ENCODE measurements at places on chromosomes 11 and 22.

GRCh38 chr22:29224121-29224858 lies 18.6 kb downstream of the EMID1 start:
- DNase-seq, result no peak

- DNase-seq, result no peak
These were observed 192.7 kb downstream of the BUD13 start for GRCh38 chr11:116579857-116580727.

DNA sequence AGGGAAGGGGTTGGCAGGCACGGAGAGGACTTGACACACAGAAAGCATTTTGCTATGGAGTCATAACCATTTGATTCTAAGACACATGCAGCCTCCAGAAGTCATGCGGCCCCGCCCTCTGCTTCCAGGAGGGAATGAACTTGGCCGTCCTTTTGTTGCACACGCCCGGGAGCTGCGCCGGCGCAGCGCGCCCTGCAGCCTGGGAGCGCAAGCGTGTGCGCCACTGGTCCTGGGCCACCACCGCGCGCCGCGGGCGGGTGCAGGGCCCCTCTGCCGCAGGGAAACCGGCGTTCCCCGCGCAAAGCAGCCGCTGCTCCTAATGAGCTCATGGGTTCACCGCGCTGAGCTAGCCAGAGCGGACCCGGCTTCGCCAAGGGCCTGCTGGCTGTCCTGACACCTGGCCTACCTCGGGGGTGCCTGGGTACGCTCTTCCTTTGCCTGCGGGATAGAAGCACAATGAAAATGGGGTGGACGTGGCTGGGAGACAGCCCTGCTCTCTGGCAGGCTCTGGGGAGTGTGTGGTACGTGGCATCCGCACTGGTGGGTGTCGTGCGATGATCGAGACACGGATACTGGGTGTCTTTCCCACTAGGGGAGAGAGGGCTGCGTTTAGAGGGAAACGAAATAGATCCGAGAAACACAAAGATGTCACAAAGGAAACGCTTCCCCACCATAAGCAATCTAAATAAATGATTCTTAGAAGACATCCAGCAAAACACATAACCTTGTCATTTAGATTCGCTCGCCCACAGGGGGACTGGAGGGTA lies 669 bp downstream of the MICAL3 start:
- peak; percentile 88 for DNase-seq

DNA sequence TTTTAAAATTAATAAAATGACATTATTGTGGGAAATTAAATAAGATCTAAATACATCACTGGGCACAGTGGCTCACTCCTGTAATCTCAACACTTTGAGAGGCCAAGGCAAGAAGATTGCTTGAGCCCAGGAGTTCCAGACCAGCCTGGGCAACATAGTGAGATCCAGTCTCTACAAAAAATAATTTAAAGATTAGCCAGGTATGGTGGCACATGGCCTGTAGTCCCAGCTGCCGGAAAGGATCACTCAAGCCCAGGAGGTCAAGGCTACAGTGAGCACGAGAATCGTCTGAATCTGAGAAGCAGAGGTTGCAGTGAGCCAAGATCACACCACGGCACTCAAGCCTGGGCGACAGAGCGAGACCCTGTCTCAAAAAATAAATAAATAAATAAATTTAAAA lies 15.9 kb upstream of the CARD10 start:
- no peak for DNase-seq

DNA sequence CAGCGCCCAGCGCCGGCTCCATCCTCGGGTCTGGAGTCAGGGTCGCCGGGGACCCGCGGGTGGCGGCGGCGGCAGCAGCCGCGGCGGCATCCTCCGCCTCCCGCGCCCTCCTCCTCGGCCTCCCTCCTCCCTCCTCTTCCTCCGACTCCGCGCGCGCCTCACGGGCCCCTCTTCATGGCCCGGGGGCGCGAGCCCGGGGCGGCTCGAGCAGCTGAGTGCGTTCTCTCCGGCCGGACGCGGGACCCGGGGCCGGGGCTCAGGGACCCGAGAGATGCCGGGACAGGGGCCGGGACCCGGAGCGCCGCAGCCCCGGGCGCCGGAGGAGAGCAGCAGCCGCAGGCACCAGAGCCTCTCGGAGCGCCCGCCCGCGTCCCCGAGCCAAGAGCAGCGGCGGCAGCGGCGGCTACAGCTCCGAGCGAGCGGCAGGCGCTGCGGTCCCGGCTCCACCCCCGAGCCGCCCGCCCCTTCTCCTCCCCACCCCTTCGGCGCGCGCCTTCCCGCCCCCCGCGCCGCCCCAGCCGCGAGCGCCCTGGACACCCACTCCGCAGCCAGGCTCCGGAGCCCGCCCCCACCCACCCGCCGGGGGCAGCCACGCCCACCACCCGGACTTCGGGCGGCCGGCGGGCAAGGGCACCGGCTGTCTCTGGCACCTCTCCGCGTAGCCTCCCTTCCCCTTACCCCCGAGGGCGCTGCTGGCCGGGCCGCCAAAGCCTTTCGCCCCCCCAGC lies at the start of gene CHST1:
Gene CHST1 (minus strand): TSS at position 417 of the 727 bp plus-strand sequence. CDS start 14,699 bp downstream, outside the sequence.
- peak; percentile 41 for DNase-seq

GRCh38 chr11:57394203-57394965 lies 3.9 kb upstream of the PRG2 start:
- DNase-seq, result no peak

All from testis (tissue), 5 donors.